Left lung (tissue), 14 donors: ENCODE measurements at places on chromosomes 13 and 19. TPM values are rescaled to one million over a fixed set of nuclear protein-coding genes. Genes with fewer than 3 reads are reported as not detected.

DNA sequence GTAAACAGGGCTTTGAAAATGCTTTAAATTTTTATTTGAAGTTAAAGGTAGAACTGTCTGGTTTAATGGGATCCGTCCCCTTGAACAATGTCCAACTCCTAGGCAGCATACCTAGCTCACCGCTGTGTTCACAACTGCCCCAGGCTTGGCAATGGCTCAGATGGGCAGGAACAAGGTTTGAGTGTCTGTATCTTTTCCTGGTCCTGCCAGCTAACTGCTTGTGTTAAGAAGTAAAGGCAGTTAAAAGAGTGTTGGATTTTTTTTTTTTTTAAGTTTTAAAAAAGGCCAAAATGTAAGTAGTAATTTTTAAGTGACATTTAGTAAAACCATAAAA is 66.7 kb upstream of the FNDC3A start:
- no peaks in the 10 kb centered on the region for H3K36me3 ChIP-seq
- H3K27ac ChIP-seq, result no peak overlapping the region
- H3K4me1 ChIP-seq, result peaks cover 9% of the 10 kb centered on the region
- no peak for DNase-seq
- no peak overlapping the region for H3K4me3 ChIP-seq
- no peaks in the 10 kb centered on the region for H3K27me3 ChIP-seq

DNA sequence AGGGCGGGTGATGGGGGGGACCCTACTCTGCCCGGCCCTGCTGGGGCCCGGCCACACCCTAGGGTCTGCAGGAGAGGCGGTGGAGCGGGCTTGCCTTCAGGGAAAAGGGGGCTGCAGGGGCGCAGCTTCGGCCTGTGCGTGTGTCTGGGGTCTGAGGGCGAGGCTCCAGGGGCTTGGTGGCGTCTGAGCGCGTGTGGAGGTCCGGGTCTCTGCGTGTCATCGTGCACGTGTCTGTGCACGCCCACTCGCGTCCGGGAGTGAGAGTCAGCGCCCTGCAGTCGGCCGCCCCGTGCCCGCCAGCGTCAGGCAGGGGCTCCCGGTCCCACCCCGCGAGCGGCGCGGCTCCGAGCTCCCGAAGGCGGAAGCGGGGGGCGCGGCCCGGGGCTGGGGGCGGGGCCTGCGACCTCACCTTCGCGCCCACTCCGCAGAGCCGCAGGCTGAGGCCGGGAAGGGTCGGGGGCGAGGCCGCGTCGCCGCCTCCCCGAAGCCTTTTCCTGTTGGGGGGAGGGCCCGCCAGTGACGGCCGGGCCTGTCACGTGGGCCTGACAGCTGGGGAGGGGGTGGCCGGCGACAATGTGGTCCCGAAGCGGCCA is at the start of gene ARHGAP45:
TSS of gene ARHGAP45 (plus strand) at position 420 of the 593 bp plus-strand sequence. CDS start 239 bp downstream, outside the sequence.
- H3K27me3 ChIP-seq, result peaks cover 10% of the 10 kb centered on the region
- peak within 1 kb of the TSS; percentile 92 for H3K27ac ChIP-seq
- peak within 1 kb of the TSS; percentile 41 for H3K4me3 ChIP-seq
- peak; percentile 93 for DNase-seq
- no peaks in the 10 kb centered on the region for H3K36me3 ChIP-seq

DNA sequence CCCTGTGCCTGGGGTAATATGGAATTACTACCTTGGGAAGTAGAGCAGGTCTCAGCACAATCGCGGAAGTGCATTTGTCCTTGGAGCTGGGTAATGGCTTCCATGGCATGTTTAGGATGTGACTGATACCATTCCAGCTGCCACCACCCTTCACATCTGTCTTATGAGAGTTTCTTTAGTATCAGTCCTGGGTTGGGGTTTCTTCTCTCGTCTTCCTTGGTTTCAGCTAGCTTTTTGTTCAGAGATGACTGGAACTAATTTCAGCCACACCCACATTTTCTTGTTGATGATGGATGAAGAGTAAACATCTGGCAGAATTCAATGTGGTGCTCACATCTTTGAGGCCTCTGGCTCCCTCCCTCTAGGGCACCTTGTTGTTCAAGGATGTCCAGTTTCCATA is 212.9 kb upstream of the SOX21 start:
- no peaks in the 10 kb centered on the region for H3K36me3 ChIP-seq
- H3K27ac ChIP-seq, result no peak overlapping the region
- H3K4me1 ChIP-seq, result no peaks in the 10 kb centered on the region
- no peak overlapping the region for H3K4me3 ChIP-seq

- no peaks in the 10 kb centered on the region for H3K4me1 ChIP-seq
- H3K27me3 ChIP-seq, result no peaks in the 10 kb centered on the region
- DNase-seq, result no peak
- H3K36me3 ChIP-seq, result peaks cover 31% of the 10 kb centered on the region
- H3K27ac ChIP-seq, result no peak overlapping the region
- no peak overlapping the region for H3K4me3 ChIP-seq
Measured at GRCh38 chr13:98390086-98390715, 186.7 kb downstream of the STK24 start.

GRCh38 chr13:73081256-73081915 is 22.6 kb downstream of the KLF5 start:
- no peak overlapping the region for H3K4me3 ChIP-seq
- H3K36me3 ChIP-seq, result peaks cover 5% of the 10 kb centered on the region
- no peaks in the 10 kb centered on the region for H3K4me1 ChIP-seq

DNA sequence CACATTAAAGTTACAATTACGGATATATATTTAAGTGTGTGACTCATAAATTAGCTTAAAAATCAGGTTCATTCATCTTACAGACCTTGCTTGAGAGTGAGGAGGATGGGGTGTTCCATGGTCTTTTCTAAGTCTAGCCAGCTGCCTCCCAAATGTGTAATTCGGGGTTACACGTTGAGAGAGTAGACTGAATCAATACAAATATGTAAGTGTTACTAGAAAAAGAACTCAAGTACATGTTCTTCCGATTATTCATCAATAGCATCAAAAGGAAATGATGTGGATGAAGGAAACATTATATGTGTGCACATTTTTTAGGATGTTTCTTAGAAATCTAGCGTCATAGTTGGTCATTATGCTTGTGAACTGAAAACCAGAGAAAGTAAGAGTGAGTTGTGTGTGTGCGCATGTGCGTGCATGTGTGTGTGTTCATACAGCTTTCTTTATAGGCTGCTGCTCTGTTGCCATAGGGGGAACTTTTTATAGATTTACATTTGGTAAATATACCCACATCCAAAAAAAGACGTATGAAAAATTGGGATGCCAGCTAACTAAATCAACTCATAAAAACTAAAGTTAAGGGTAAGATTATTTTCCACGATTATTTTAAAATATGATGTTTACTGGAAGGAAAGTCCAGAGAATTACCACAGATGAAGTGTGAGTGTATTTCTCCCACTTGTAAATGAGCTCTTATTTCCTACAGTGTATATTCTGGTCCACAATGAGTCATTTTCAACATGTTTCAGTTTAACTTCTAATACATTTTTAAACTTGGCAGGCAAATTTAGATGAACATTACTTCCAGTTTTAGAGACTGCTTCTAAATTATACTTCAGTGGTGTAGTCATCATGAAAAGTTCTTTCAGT is 82.4 kb downstream of the PIBF1 start:
- peak overlapping the region; percentile 40 for H3K27ac ChIP-seq
- no peak overlapping the region for H3K4me3 ChIP-seq
- no peaks in the 10 kb centered on the region for H3K36me3 ChIP-seq
- no peaks in the 10 kb centered on the region for H3K4me1 ChIP-seq

GRCh38 chr13:32107474-32107873 is 75.9 kb downstream of the FRY start:
- no peaks in the 10 kb centered on the region for H3K4me1 ChIP-seq
- H3K4me3 ChIP-seq, result no peak overlapping the region
- H3K36me3 ChIP-seq, result peaks cover 6% of the 10 kb centered on the region
- no peak for DNase-seq

The RAB3A gene
- total RNA-seq, result 3.1 TPM

DNA sequence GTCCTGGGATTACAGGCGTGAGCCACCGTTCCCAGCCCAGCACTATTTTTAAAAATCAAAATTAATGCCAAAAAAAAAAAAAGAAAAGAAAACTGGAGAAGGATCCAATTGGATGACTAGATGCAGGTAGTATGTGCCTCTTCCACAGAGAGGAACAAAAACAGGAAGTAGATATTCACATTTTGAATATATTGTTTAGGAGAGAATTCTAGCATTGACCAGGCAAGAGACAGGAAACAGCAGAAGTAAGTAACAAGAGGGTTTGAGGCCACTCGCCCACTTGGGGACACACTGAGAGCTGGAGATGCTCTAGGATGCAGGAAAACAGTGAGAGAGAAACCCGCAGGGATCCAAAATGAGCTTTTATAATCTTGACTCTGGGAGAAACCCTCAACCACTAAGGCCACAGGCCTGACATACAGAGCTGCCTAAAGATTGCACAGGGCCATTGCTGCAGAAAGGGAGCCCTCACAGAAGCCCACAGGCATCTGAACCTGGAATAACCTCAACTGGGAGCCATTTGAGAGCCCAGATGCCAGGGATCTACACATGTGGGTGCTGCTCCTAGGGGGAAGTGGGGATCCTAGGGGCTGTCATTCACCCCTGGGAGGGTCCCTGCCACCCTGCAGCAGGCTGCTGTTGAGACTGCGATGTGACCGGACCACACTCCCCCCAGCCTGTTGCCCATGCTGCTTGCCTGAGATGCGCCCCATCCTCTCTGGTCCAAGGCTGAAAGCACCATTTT is 28.2 kb downstream of the IGFL2 start:
- DNase-seq, result no peak
- H3K4me3 ChIP-seq, result no peak overlapping the region
- no peaks in the 10 kb centered on the region for H3K36me3 ChIP-seq

GRCh38 chr19:6868351-6868750 is 19.0 kb upstream of the ADGRE1 start:
- H3K36me3 ChIP-seq, result no peaks in the 10 kb centered on the region
- no peak overlapping the region for H3K4me3 ChIP-seq
- H3K27me3 ChIP-seq, result no peaks in the 10 kb centered on the region
- H3K4me1 ChIP-seq, result peaks cover 29% of the 10 kb centered on the region

- H3K4me3 ChIP-seq, result no peak overlapping the region
- no peak overlapping the region for H3K27ac ChIP-seq
- DNase-seq, result no peak
- no peaks in the 10 kb centered on the region for H3K4me1 ChIP-seq
- no peaks in the 10 kb centered on the region for H3K27me3 ChIP-seq
Measured at GRCh38 chr19:44554641-44555246, 25.3 kb upstream of the CEACAM20 start.

DNA sequence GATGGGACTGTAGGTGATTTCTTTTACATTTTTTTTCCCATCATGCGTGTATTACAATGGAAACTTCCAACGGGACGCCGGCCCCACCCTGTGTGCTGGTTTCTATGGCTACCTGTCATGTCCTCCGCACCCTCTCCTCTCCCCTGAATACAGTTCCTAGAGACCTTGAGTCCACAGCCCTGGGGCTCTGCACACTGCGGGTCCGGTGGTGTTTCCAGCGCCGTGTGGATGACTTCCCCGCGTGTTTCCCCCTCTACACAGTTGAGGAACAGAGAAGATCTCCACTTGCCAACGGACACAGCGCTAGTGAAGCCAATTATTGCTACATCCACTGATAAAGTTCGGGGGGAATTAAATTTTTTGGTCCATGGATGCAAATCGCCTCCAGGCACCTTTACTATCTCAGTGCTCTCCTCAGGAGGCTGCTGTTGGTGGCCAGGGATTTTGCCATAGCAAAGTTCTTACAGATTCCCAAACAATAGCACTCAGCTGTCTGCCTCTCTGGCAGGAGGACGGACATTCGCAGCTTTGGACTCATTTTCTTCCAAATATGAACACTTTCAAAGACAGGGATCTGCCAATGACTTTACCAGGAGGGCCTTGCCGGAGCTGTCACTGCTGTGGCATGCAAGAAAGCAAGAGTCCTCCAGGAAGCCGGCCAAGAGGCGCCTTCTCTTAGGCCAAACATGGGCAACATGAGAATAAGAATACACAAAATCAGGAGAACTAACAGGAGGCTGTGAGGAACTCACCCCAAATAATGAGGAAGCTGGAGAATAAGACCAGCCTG is 39.3 kb upstream of the GAS6 start:
- no peak for DNase-seq
- no peaks in the 10 kb centered on the region for H3K36me3 ChIP-seq
- H3K27me3 ChIP-seq, result no peaks in the 10 kb centered on the region
- H3K4me3 ChIP-seq, result no peak overlapping the region

- no peaks in the 10 kb centered on the region for H3K36me3 ChIP-seq
- peaks cover 5% of the 10 kb centered on the region for H3K27me3 ChIP-seq
- no peak overlapping the region for H3K4me3 ChIP-seq
- no peak overlapping the region for H3K27ac ChIP-seq
Measured at GRCh38 chr13:26695891-26696311, 64.7 kb downstream of the GPR12 start.

- no peak for DNase-seq
- no peaks in the 10 kb centered on the region for H3K4me1 ChIP-seq
- H3K4me3 ChIP-seq, result no peak overlapping the region
- no peaks in the 10 kb centered on the region for H3K36me3 ChIP-seq
- H3K27ac ChIP-seq, result no peak overlapping the region
Measured at GRCh38 chr13:32676242-32676641, 90.0 kb downstream of the PDS5B start.

The LILRA6 gene
- 51.5 TPM for total RNA-seq

DNA sequence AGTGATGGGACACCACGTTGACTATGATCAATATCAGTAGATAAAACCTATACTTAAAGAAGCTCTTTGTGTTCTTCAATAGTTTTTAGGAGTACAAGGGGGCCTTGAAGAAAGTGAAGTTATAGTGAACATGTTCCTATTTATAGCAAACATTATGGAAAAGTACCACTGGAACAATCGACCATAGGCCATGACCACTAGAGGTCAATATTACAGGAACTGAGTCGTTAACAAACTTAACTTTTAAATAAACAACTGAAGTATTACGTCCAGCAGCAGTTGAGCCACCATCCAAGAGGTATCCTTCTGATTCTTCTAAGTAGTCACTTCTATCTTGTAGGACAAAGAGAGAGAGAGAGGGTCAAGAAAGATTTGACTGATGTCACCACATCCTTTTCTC is 391.0 kb upstream of the SLITRK5 start:
- no peaks in the 10 kb centered on the region for H3K4me1 ChIP-seq
- H3K36me3 ChIP-seq, result no peaks in the 10 kb centered on the region
- no peak overlapping the region for H3K27ac ChIP-seq
- H3K27me3 ChIP-seq, result no peaks in the 10 kb centered on the region
- no peak overlapping the region for H3K4me3 ChIP-seq
